H9 (cell line): ENCODE measurements at places on chromosomes 1 and 21.
A peak's percentile ranks its signal among the peaks of the same experiment; 100 is the strongest.

GRCh38 chr1:212671342-212672031 is 28.2 kb downstream of the BATF3 start:
- H3K27me3 ChIP-seq: 0 out of 2 replicates have a peak, but pooled peaks cover 2% of the 10 kb centered on the region
- H3K36me3 ChIP-seq: no peaks in the 10 kb centered on the region
- H3K27ac ChIP-seq: no peak overlapping the region
- peak; percentile 45 for DNase-seq
- no peak overlapping the region for H3K4me3 ChIP-seq

DNA sequence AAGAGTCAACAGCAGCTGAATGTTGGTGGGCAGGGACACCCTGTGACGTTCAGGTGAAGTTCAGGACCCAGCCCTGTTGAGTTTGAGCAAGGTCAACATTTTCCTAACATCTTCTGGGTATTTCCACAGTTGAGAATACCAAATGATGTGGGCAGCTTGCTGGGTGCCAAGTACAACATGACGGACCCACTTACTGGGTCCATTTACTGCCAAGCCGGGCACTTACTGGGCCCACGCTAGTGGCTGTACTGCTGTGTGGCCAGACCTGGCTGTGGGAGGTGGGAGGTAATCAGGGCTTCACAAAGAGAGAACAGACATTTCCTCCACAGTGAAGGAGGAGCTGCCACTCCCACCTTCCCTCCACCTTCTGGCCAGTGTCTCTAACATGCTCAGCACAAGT is 99.2 kb downstream of the PSMG1 start:
- no peak overlapping the region for H3K4me3 ChIP-seq
- DNase-seq: no peak
- no peaks in the 10 kb centered on the region for H3K27me3 ChIP-seq
- H3K36me3 ChIP-seq: peaks cover 2% of the 10 kb centered on the region; the same call in 1 of the 2 replicates

GRCh38 chr1:227540170-227541098 is 22.9 kb upstream of the ZNF678 start:
- peaks cover 3% of the 10 kb centered on the region; the same call in 1 of the 2 replicates for H3K27me3 ChIP-seq
- DNase-seq: no peak
- H3K4me3 ChIP-seq: no peak overlapping the region
- no peaks in the 10 kb centered on the region for H3K36me3 ChIP-seq

DNA sequence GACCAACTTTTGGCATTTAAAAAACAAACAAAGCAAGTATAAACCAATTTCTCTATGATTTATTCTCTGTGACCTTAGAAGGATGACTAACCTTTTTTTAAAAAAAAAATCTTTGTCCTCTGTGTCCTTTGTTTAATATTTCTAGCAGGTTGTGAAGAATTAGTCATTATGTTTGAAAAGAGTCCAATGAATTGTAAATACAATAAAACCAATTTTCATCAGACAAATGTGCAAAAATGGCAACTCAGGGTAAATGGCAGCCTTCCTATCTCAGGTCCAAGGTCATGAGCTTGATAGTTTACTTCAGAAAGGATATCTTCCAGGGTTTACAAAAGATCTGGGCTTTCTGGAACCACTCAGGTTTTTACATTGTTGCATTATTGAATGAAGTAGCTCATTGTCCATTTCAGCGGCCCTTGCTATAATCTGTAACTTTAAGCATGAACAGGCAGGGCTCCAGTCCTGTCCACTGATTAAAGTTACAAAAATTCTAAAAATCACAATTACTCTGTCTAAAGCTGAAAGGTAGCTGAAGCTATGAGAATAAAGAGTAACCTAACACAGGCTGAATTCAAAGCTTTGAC is 11.7 kb upstream of the MAP3K21 start:
- no peak for DNase-seq
- no peaks in the 10 kb centered on the region; the same call in none of the 2 replicates for H3K4me1 ChIP-seq
- H3K4me3 ChIP-seq: no peak overlapping the region
- H3K36me3 ChIP-seq: no peaks in the 10 kb centered on the region

DNA sequence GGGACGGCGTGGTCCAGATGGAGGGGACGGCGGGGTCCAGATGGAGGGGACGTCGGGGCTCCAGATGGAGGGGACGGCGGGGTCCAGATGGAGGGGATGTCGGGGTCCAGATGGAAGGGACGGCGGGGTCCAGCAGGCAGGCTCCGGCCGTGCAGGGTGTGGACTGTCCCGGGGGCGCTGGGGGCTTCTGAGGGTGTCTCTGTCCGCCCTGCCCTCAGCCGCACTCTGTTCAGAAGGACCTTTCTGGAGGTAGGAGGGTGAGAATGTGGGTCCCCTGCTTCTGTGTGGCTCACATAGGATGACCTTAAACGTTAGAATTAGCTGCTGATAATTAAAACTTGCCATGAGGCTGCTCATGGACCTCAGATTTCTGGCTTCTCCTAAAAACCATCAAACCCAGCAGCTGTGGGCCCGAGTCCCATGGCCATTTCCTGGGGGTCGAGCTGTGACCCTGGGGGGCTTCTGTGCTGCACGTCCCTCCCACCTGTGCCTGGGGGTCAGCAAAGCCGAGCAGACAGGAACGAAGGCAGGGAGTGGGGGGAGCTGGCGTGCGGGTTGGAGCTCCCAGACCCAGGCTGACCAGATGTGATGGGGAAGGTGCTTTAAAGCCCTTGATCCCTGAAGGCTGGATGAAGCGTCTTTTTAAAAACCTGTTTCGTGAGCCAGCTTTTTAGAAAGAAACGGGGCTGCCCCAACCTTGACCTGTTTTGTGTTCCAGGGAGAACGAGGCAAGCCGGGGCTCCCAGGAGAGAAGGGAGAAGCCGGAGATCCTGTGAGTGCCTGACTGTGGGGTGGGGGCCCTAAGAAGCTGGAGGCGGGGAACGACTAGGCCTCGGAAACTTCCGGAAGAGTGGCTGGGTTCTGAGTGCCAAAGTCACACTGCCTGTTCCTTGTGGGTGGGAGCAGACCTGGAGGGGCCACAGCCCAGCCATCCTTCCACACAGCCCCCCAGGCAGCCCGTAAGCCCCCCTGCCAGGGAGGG is 7.1 kb downstream of the COL6A1 start:
- peaks cover 19% of the 10 kb centered on the region; the same call in 2 of the 3 replicates for H3K36me3 ChIP-seq
- H3K27me3 ChIP-seq: no peaks in the 10 kb centered on the region
- H3K27ac ChIP-seq: no peak overlapping the region
- no peak overlapping the region for H3K4me3 ChIP-seq
